ENCODE measurements at places on chromosomes 11 and 22.

- DNase-seq, result no peak
Measured at GRCh38 chr11:61141601-61142028, 19.6 kb downstream of the VPS37C start.

GRCh38 chr22:43218786-43219185, 31.9 kb upstream of the TTLL12 start:
- DNase-seq, result no peak

DNA sequence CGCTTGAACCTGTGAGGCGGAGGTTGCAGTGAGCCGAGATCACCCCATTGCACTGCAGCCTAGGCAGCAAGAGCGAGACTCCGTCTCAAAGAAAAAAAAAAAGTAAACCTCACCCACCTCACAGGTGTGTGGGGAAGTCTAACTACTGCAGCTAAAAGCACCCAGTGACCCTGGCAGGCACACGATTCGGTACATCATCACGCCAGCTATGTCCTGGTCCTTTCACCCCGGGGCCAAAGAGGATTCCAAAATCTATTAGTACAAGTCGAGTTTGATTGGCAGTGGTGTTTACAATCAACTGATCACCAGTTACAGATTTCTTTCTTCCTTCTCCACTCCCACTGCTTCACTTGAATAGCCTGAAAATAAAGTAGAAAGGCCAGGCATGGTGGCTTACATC, 6.3 kb downstream of the TST start:
- DNase-seq, result no peak

- no peak for DNase-seq
Measured at GRCh38 chr11:103849366-103849765, 187.1 kb upstream of the DDI1 start.

DNA sequence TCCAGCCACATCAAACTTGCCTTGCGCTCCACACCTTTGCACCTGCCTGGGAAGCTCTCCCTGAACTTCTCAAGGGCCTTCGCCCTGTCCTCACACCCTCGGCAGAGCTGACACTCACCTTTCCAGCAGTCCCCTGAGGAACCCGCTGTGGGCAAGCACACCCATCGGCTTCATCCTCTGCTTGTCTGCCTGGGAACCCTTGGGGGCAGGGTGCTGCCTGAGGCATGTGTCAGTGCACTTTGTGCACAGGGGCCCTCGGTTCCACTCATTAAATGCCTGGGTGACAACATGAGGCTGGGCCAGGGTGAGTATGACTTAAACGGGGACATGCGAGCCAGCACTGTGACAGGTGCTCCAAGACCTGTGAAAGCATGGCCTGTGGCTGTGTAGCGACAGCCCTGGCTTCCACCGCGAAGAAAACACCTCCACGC, 2.6 kb upstream of the LRFN4 start:
- DNase-seq, result no peak

- no peak for DNase-seq
Measured at GRCh38 chr22:35830305-35830704, 112.6 kb downstream of the APOL5 start.

DNA sequence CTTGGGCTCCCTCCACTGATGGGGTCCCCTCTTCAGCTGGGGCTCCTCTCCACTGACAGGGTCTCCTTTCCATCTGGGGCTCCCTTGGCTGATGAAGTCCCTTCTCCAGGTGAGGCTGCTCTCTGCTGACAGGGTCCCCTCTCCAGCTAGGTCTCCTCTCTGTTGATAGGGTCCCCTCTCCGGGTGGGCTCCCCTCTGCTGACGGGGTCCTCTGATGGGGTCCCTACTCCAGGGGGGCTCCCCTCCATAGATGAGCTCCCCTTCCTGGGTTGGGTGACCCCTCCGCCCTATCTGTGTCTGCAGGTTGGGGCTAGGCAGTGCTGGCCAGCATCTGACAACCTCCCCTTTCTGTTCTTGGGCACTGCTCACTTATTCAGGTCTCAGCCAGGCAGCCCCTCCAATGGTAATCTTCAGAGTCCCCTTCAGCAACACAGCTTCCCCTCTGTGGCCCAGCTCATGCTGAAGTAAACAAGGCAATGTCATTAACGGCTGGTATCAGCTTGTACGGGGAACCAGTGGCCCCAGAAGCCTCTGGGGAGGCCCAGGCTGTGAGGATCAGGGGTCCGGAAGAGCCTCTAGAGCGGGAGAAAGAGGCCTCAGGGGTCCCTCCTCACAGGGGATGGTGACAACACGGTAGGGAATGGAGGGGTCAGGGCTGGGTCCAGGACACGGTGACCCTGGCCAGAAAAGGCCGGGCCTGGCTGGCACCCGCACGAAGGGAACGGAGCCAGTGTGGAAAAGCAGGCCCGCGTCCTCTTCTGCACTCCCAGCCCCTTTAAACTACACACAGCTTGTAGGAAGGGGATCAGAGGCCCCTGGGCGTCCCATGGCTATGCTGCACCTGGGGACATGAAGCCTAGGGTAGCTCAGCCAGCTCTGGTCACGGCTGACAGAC, 9.6 kb upstream of the CD81 start:
- no peak for DNase-seq

- no peak for DNase-seq
Measured at GRCh38 chr11:107606141-107606540, 15.2 kb downstream of the ELMOD1 start.

DNA sequence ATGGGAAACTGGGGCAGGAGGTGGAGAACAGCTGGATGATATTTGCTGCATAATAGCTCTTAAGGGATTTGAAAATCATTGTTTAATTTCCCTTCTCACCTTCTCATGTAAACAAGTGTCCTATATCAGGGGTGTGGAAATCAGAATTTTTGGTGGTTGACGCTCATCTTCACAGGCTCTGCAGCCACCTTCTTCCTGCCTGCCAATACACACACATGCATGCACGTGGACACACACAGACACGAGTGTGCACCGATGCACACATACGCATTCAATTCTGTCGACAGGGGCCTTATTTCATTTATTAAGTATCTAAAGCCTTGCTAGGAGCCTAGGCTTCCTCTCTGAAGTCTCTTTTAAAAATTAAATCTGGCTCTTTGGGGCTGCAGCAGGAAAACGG, 349.4 kb upstream of the NCAM1 start:
- DNase-seq, result no peak

GRCh38 chr11:86803136-86804045, 3.0 kb downstream of the PRSS23 start:
- no peak for DNase-seq

- no peak for DNase-seq
Measured at GRCh38 chr11:115409691-115410220, 94.5 kb downstream of the CADM1 start.

GRCh38 chr22:37355174-37355573, 72.1 kb downstream of the ELFN2 start:
- no peak for DNase-seq

GRCh38 chr22:38026130-38027111, 30.8 kb upstream of the PICK1 start:
- DNase-seq, result no peak

DNA sequence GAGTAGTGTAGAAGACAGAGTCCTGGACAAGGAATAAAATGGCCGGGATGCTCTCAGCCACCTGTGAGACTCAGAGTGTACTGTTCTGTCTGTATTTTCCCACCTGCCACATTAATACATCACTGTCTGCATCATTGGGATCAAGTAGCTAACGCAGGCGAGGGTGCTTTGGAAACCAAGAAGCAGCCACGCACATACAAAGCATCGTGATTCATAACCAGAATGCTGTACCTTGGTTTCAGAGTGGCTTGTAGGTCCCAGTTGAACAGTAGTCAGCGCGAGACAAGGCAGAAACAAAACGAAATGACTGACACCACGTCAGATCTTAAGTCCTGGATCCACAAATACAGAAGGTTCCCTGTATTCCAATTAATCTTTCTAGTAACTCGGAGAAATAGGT, 198.3 kb downstream of the GRIK4 start:
- DNase-seq, result no peak

Measured in activated CD4-positive, alpha-beta T cell treated with anti-CD3 and anti-CD28 coated beads, Interleukin-2, amount 50 U/mL, for 48 hours (primary cell).